Epithelial cell of esophagus (primary cell): ENCODE measurements at places on chromosomes 3 and 15.

DNA sequence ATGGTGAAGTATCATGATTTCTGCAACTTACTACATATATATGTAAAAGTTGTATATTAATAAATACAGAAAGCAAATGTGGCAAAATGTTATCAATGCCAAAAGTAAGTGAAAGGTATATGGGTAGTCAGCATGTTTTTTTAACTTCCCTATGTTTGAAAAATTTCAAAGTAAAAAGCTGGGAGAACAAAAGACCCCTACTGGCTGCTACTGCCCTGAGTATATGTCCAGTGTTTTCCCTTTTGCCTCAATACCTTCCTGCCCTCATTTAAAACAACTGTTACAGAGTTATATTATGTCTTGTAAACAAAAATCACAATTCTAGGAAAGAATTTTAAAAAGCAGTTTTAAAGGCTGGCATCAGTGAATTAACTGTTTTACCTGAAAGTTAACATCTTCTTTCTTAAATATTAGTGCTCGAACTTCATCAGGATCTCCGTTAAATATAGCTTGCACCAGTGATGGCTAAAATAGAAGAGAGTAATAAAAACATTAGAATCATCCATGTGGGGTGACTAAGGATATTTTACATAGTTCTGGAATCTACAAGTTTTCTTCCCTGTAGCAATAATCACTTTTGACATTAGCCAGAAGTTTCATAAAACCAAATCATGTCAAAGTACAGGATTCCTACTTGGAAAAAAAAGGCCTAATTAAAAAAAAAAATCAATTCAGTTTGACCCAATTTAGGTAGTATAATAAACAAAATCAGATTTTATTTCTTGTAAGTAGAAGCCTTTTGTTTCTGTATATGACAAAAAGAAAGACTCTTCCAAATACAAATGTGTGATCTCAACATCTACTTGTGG lies 2.7 kb downstream of the ANKRD28 start:
- no peak for DNase-seq

DNA sequence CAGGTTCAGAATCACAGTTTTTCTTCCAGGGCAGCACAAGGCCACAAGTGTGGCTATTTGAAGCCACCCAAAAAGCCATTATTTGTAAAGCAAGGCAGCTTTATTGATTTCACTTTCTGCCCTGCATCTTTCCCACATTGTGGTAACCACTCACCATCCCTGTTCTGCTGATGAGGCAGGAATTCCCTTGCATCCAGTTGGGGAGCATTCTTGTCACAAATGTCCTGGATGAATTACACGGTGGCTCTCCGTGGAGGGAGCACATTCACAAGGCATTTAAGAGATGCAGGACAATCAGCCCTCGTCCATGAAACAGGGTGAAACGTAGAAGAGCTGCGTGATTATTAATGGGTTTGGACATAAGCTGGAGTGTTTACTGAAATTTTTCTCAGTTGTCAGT lies 111.2 kb downstream of the APBA2 start:
- DNase-seq: no peak

- no peak for DNase-seq
These were observed 72.2 kb downstream of the KLF13 start for GRCh38 chr15:31398677-31399301.

- DNase-seq: peak; percentile 91
These were observed 6.2 kb downstream of the PAK6 start for GRCh38 chr15:40244961-40245523.

GRCh38 chr3:173371848-173372487 lies 25.6 kb upstream of the NLGN1 start:
- DNase-seq: peak; percentile 43

GRCh38 chr3:121482660-121483059 lies 63.1 kb downstream of the POLQ start:
- DNase-seq: peak; percentile 62

DNA sequence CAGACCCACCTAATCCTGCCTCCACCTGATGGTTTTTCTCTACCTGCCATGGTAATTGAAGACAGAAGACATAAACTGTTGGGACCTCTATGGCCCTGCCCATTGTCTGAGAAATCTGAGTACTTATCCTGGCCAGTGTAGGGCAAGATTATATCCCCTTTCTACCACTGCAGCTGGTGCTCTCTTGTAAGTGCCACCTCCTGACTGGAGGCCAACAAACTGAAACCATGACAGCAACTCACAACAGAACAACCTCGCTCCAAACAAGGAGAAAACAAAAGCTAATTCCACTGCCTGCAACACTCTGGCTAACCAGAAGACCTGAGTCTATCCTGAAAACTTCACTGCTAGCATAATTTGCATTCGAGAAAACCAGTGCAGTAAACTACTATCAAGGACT lies 82.9 kb downstream of the CLDN1 start:
- DNase-seq: no peak

DNA sequence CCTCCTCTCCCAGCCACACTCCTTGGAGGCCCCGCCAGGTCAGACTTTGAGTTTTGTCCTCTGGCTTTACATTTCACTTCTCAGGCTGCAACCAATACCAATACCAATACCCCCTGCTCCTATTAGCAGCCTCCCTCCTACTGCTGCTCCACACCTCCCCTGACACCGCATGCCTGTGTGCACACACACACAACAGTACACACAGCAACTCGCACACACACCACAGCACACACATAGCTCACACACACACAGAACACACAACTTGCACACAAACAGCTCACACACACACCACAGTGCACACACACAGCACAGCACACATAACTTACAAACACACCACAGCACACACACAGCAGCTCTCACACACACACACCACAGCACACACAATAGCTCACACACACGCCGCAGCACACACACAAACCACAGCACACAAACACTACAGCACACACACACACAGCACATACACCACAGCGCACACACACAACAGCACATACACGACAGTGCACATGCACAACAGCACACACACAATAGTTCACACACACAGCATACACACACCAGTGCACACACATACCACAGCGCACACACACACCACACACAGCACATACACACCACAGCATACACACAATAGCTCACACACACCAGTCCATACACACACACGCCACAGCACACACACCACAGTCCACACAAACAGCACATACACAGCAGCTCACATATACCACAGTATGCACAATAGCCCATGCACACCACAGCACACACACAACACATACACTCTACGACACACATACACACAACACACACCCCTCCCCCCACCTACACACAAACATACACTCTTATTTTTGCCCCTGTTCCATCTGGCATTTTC lies 204.7 kb downstream of the UACA start:
- no peak for DNase-seq

- no peak for DNase-seq
These were observed 317.2 kb upstream of the PROK2 start for GRCh38 chr3:72102112-72102616.

DNA sequence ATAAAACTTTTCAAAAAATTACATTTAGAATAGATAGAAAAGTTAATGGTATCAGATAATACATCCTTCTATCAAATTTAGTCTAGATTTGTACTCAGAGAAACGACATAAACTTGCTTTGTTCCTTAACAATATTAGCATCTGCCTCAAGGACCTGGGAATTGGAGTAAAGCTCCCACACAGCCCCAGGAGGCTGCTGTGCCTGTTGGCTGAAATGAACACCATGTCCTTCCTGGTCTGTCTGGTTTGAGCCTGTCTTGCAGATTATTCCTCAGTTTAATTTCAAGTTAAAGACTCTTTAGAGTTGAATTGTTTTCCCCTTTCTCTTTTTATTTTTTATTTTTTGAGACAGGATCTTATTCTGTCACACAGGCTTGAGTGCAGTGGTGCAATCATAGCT lies 19.4 kb downstream of the GNB5 start:
- DNase-seq: no peak

GRCh38 chr3:125148836-125149235 lies 63.7 kb downstream of the SLC12A8 start:
- peak; percentile 58 for DNase-seq

DNA sequence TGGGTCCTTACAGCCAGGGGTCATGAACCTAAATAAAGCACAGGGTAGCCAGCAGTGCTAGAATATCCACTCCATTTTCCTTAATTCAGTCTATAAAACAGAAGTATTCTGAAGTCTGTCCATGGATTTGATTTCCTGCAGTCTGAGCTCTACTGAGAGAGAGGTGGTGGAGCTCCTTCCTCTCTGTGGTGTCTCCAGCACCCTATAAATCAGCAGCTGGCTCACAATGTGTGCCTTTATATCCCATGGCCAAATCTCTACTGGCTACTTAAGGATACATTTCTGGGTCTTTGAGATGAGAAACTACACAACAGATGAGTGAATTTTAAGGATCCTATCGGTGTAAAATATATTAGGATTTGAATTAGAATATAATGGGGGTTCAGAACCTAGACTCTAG lies 339.9 kb upstream of the RBMS3 start:
- DNase-seq: no peak

DNA sequence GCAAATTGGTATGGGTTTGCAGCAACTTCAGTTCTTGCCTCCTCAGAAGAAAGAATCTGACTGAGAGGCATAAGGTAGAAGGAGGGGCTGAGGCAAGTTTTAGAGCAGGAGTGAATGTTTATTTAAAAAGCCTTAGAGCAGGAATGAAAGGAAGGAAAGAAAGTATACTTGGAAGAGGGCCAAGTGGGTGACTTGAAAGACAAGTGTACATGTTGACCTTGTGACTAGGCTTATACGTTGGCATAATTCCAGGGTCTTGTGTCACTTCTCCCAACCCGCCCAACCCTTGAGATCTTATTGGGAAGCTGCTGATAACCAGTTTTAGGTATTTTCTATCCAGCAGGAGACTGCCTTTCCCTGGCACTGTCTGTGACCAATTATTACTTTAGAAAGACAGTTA lies 436.9 kb upstream of the ZNF717 start:
- DNase-seq: no peak

- peak; percentile 47 for DNase-seq
These were observed 210.3 kb upstream of the CGNL1 start for GRCh38 chr15:57165992-57166391.

GRCh38 chr15:74790080-74790916 lies 8.4 kb downstream of the CSK start:
- DNase-seq: no peak

GRCh38 chr3:14725564-14726440 lies 50.9 kb downstream of the C3orf20 start:
- DNase-seq: no peak

- no peak for DNase-seq
These were observed 35.1 kb upstream of the PTPRG start for GRCh38 chr3:61526308-61526707.

GRCh38 chr3:50408443-50408944 lies 49.2 kb upstream of the TMEM115 start:
- DNase-seq: no peak

GRCh38 chr3:2092758-2093157 lies 5.9 kb upstream of the CNTN4 start:
- DNase-seq: no peak

- DNase-seq: no peak
These were observed 479.9 kb downstream of the CNTN4 start for GRCh38 chr3:2578560-2578959.
